ENCODE measurements at places on chromosomes 7 and 10.

- DNase-seq, result no peak
Observed at GRCh38 chr7:17535776-17536175, 237.3 kb downstream of the AHR start.

DNA sequence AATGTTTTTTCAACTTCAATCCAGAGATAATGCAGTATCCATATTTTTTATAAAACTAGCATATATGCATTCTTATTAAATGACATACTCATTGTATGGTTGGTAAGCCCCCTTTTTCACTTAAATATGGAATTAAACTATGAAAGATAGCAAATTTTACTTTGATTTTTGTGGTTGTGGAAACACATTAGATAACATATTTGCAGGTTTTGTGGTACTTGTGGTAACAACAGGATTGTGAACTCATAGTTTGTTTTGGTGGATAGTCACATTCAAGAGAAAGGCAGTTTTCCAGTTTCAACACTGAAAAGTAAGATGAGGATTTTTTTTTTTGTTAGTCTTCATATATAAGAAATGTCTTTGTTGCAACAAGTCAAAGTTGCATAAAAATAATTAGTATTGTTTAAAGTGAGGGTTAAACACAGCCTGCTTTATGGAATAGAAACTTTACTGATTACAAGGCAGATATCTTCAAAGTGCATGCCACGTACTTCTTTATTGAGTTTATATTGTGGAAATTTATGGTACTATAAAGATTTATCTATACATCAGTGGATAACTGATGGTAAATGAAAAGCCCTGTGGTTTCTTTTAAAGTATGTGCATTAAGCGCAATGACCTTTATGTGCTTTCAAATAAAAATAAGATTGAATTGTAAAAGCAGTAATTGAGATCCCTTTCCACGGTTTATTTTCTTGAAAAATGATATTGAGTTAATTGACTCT is 39.7 kb upstream of the SEMA3D start:
- no peak for DNase-seq

GRCh38 chr10:6102128-6102527 is 13.3 kb downstream of the RBM17 start:
- DNase-seq, result no peak

GRCh38 chr7:24368161-24368560 is 84.2 kb downstream of the NPY start:
- no peak for DNase-seq

DNA sequence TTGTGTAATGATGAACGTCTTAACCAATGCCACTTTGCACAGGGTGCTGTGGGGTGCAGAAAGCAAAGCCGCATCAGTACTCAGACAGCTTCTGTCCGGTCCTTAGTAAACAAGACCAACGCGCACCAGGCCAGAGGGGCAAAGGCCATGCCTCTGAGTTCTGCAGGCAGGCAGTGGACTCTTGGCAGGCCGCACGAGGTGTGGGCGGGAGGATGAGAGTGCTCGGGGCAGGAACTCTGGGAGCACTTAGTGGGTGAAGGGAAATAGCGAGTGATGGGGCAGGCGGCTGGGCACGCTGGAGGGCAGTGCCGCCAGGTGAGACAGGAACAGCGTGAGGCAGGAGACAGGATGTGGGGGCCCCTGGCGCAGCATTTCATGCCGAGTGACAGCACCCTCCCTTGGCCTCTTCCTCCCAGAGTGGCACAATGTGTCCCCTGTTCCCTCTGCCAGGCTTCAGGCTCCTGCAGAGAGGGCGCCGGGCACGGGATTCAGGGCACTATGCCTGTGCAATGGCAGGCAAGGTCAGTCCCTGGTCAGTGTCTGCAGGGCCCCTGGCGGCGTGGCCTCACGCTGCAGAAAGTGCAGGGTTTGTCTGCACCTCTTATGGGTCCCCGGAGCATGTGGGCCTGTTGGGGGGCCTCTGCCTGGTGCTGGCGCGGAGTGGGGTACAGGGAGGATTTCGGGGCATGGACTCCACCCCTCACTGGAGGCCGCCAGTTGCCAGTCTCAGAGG is 60.4 kb downstream of the VIPR2 start:
- no peak for DNase-seq

- DNase-seq, result no peak
Observed at GRCh38 chr10:43336061-43336460, 35.4 kb upstream of the FXYD4 start.

DNA sequence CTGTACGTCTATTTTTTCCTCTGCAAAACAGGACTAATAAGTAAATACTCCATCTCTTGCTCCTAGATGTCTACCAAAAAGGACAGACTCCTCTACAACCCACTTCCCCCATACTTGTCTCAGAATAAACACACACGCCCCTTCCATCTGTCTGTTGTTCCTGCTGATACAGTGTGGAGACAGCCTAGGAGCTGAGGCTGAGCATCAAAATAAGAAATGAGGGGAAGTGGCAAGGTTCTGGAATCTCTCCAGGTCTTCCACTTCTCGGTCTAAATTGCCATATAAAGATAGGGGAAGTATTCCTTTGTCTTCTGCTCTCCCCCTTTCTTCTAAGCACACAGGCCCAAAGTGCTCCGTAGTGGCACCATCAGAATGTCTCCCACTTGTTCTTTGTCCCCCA is 30.8 kb upstream of the VSIR start:
- DNase-seq, result no peak

DNA sequence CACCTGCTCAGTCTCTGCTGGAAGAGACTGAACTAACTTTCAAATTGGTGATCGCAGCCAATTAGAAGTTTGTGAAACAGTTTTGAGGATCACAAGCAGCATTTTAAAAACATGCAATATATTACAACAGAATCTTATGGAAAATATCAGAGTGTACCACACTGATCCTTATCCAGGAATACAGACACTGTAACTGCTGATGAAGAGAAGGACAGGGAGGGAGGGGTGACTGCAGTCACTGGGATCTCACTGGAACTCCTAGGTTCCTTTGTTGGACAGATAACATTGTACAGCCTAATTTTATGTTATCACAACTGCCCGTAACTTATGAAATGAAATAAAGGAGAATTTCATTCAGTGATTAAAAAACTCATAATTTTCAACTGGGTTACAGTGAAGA is 6.8 kb upstream of the UBN2 start:
- DNase-seq, result no peak

DNA sequence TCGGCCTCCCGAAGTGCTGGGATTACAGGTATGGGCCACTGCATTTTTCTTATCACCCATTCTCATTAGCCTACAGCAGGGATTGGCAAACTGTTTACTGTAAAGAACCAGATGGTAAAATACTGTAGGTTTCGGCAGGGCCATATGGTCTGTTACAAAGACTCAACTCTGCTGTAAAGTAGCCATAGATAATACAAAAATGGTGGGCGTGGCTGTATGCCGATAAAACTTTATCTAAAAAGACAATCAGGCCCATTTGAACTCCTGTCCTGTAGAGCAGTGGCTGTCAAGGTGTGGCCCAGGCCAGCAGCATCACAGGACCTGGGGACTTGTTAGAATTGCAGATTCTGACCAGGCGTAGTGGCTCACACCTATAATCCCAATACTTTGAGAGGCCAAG is 134.3 kb downstream of the CUX1 start:
- no peak for DNase-seq
